ENCODE measurements at places on chromosomes 6 and 20.

GRCh38 chr6:102015431-102015830 is 621.9 kb downstream of the GRIK2 start:
- no peak for DNase-seq

DNA sequence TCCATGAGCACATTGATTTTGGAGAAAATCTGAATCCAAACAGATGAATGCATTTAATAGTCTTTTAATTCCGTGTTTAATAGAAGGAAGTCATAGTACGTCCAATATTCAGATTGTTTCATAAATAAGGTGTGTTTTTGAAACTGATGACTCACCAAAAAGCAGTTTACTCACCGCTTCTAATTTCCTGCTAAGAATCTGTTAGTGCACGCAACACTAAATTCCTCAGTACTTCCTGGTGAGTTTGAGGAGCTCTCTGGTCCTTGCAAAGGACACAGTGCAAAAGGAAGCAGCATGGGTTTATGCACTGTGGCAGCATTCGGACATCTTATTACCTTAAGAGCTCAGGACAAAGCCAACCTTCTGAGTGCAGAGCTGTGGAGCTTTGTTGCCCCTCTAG is 2.3 kb upstream of the ADGRF1 start:
- peak; percentile 46 for DNase-seq

DNA sequence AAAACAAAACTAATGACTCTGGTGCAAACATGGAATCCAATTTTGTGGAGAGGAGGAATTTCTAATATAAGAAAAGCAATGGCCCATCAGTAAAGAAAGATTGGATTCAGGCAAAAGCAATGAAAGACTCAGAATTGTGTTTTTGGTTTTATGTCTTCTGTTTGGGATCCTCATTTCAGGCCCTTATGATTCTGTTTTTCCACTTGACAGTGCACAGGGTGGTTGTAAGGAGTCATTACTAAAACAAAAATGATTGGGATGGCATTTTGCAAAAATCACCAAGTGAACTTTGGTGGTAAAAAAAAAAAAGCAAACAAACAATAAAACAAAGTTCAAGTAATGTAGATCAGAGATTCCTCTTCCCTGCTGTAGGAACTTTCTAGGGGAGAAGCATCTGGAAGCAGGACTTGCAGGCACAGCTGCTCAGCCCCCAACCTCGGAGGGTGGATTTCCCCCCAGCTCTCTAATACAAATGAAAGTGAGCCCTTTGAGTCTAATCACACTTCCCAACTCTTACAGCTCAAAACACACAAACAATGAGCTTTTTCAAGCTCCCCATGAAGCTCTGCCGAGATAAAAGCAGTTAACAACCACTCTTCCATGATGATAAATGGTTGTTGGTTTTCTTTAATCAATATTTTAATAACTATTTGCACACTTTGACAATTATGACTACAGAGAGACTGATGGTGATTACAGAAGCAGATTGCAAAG is 177.7 kb downstream of the ZDHHC14 start:
- no peak for DNase-seq

DNA sequence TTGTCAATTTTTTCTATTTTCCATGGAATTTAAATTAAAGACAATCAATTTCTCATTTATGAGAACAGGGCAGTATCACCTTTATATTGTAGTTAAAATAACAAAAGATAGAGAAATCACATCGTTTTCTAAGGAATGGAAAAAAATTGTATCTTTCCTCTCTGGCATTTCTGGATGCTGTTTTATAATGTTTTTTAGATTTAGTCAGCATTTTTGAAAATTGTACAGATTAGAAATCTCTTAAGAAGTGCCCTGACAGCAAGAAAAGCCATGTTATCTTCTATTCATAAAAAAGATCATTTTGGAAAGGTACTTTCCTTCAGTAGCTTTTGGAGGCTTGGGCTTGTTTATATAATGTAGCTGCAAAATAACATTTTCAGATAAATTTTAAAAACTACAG is 116.9 kb downstream of the PLG start:
- DNase-seq, result no peak

- no peak for DNase-seq
Observed at GRCh38 chr6:34057191-34057590, 88.7 kb downstream of the GRM4 start.

DNA sequence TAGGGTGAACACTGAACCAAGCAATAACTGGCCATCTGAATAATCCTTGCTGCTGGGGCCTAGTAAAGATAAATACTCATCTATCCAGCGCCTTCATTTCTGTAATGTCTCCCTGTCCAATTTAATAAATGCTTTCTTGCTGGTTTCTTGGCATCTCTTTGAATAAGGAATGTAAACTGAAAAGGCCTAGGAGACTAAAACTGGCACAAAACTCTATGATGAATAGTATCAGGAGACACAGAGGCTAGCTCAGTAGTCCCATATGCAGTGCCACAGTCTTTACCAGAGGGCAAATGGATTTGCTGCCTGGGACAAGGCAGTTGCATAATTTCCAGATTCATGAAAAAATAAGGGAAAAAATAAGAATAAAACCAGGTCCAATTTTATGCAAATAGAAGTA is 324.4 kb downstream of the CENPW start:
- DNase-seq, result no peak

GRCh38 chr20:60057866-60058807 is 99.9 kb downstream of the CDH26 start:
- DNase-seq, result peak; percentile 77

DNA sequence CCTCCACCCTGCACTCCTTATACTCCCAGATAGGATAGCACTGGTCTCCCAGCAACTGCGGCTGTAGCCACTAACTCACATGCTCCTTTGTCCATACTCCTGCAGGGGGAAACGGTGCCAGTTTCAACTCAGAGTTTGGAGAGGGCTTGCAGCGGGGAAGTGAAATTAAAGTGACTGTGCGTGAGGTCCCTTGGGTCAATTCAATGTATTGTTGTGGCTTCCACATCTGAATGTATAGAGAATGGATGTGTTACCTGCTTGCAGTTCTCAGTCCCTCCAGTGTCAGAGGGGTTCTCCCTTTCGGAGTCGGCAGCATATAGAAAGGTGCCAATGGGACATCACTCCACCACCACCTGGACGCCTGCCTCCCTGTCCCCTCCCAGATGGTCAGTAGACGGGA is 93.6 kb upstream of the CNKSR3 start:
- no peak for DNase-seq

DNA sequence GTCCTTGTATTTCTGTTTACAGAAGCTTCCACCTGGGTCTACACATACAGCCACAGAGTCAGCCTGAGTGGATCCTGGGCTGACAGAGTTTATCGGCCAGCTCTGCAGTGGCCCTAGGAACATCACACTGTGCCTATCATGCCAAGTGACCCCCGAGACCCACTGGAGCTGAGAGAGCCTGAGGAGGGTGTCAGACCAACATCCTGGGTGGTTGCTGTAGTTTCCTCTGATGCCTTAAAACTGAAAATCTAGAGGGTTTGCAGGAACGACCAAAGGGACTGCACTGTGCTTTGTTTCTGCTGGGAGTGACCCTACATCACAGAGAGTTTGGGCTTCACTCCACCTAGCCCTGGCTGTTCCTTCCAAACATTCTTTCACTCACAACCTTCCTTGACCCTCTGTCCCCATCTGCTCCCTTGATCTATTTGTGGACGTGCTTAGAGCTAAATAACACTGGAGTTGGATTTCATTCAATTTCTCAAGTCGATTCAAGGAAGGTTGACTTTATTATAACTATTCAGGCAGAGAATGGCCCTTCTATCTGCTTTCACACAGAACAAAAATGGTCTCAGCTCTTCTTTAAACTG is 18.1 kb downstream of the MYLK4 start:
- no peak for DNase-seq

DNA sequence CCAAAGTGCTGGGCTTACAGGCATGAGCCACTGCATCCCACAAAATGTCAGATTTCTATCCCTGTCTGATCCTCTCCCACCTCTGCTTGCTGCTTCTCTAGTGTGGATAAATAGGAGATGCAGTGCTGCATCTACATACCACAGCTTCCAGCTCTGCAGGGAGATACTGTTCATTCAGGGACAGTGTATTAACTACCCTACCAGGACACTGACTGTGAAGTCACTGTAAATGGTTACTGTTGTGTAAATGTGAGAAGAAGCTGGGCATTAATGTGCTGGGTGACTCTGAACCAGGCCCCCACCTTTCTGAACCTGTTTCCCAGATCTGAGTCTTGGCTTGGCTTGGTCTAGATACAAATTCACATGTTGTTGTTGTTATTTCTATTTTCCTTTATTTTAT is 488.6 kb upstream of the SULF2 start:
- DNase-seq, result no peak

- DNase-seq, result no peak
Observed at GRCh38 chr20:7908905-7909304, 31.4 kb downstream of the HAO1 start.

DNA sequence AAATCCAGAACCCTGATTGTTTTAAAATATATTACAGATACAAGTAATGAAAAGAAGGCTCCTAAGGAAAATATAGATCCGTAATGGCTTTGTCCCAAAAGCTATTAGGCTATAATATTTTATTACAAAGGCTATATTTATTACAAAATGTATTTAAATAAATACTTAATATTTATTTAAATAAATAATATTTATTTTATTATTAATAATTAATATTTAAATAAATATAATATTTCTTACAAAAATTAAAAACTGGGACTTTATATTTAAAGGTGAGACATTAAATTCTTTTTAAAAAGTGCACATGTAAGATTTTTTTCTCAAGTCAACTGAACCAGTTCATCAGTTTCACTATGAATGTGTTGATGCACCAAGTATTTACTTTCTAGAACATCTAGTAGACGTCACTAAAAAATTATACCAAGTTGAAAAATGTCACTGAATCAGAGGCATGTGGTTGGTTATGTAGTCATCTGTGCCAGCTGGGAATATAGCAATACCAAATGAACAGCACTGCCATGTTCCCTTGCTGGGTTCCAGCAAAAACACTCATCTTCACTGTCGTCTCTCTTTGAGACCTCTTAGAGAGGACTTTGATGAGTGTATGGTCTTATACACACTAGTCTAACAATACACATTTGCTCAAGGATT is 278.9 kb downstream of the ESR1 start:
- DNase-seq, result no peak

GRCh38 chr6:55812509-55812908 is 62.9 kb downstream of the BMP5 start:
- DNase-seq, result no peak

GRCh38 chr6:93785694-93786030 is 366.3 kb upstream of the EPHA7 start:
- peak; percentile 26 for DNase-seq

DNA sequence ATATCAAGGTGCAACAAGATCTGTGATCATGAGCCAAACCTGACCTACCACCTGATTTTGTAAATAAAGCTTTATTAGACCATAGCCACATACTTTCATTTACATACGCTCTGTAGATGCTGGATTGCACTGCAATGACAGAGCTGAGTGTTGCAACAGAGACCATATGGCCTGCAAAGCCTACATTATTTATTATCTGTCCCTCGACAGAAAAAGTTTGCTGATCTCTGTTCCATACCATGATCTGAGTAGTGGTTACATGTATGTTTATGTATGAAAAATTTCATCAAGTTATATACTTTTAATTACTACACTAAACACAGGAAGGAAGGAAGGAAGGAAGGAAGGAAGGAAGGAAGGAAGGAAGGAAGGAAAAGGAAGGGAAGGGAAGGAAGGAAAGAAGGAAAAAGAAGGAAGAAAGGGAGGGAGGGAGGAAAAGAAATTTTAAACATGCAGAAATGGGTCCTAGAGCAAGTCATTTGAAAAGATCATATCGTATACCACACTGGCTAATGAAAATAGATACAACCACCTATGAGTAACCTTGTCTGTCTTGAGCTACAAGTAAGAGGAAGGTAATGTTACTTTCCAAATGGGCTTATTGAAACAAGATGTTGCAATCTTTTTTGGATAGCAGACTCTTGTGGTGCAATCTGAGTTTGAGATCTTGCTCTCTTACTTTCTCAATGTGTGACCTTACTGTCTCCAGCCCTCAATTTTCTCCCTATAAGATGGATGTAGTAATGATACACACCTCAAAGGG is 441.0 kb downstream of the KIF16B start:
- DNase-seq, result no peak

- DNase-seq, result no peak
Observed at GRCh38 chr6:44269178-44269920, 901 bp upstream of the TMEM151B start.

DNA sequence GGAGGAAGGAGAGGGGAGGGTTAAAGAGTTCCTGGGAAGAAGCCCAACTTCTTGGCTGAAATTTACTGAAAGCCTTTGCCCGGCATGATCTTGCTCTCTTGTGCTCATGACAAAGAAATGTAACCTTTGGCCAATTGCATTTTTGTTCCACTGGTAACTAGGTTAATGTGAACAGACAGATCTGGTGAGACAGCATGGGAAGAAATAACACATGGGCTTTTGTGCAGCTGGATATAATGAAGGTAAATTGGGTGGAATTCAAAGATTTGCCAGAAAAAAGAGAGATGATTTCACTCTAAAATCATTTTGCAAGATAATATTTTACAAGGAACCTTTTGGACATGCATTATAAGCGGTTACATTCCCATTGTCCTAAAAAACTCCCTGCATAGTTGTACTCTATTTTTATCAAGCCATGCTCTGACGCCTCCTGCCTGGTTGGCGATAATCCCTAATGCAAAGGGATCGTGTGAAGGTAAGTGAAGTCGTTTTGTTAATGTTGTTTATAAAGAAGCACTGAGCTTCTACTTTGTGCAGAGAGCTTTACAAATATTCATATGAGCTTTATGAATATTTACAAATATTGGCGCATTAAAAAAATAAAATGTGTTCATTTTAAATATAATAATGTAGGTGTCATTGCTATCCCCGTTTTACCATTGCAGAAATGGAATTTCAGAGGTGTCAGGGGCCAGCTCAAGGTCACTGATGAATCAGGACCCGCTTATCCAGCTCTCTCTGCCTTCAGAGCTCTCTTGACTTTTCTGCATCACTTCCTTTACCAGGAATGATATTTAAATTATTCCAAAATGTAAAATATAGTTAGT is 161.3 kb upstream of the AGPAT4 start:
- DNase-seq, result peak; percentile 54

DNA sequence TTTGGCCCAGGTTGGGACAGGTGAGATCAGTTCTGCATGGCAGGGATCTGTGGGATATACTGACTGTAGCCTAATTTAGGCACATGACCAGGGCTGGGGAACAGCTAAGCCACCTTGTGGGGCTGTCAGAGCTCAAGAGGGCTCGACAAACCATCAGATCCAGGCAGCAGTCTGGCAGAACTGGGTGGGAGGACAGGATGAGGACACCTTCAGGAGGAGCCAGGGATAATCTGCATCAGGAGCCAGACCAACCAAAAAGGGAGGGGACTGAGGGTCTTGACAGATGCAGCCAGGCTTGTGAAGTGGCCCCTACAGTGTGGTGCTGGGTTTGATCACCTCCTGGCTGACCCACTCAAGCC is 123.4 kb downstream of the MAFB start:
- DNase-seq, result no peak

DNA sequence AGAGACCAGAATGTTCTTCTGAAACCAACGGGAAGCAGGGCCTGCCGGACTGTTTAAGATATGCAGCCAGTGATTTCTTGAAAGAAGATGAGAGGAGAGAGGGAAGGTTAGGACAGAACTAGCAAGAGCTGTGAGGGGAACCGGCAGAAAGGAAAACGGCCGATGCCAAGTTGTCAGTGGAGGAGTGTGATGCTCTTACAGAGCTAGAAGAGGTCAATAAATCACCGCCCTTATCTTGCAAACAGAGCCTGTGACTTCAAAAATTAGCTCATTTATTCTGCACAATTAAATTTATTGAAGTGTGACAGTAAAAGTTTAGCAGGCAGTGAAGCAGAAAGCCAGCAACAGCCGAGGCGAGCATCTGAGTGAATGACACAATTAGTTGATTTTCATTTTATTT is 509.5 kb upstream of the ID4 start:
- no peak for DNase-seq

Data from mesenchymal stem cell (in vitro differentiated cells and primary cell).